SW 1271 (cell line): ENCODE measurements at places on chromosomes 13 and 19.

DNA sequence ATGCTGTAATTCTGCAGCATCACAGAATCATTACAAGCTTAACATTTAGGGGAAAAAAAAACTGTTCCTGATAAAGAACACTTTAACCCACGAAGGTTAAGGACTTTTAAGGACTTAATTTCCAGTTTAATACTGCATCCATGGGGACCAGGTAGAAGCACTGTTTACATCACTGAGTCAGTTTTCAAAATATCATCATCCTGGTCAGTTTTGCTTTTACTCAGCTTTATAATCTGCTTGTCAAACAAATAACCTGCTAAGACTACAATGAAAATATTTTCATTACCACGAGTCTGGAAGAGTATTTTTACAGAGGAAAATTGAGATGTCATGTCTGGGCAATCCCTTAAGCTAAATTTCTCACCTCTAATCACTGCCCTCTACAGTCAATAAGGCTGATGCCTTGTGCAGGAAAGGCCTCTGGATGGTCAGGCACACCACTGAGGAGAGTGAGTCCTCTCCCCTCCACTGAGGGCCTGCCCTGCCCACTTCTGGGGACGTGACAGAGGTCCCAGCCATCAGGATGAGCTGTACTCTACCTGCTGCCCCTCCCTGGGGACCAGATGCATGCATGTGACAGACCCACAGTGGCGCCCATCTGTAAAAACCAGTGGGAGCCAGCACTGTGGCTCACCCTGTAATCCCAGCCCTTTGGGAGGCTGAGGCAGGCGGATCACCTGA lies 31.0 kb downstream of the FOXO1 start:
- DNase-seq, result no peak

GRCh38 chr13:26872525-26873385 lies 112.2 kb upstream of the GPR12 start:
- peak; percentile 18 for DNase-seq

- no peak for DNase-seq
Measured at GRCh38 chr13:73870036-73870741, 264.0 kb downstream of the KLF12 start.

- DNase-seq, result no peak
Measured at GRCh38 chr13:27389891-27390290, 34.5 kb upstream of the GTF3A start.

DNA sequence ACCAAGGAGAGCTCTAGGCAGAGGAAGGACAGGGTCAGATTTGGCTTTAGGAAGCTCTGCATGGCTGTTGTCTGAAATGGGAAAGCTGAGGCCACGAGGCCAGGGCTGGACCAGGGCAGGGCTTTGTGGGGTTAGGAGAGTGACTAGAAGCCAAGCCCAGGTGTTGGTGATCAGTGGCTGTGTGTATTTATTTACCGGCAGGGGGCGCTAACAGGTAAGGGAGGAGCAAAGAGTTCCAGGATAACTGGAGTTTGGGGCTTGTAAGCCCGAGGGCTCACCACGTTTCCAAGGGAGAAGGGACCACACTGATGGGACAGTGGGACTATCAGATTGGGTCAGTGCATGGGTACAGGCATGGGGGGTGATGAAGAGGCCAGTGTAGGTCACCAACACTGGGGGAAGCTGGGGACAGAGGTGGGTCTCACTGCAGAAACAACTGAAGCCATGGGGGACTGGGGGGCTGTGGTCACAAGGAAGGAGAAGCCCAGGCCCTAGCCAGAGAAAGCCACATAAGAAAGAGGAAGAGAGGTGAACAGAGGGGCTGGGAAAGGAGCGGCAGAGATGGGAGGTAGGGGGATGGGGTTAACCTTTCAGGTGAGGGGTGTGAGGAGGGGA lies 3.9 kb downstream of the TMEM147 start:
- peak; percentile 35 for DNase-seq

DNA sequence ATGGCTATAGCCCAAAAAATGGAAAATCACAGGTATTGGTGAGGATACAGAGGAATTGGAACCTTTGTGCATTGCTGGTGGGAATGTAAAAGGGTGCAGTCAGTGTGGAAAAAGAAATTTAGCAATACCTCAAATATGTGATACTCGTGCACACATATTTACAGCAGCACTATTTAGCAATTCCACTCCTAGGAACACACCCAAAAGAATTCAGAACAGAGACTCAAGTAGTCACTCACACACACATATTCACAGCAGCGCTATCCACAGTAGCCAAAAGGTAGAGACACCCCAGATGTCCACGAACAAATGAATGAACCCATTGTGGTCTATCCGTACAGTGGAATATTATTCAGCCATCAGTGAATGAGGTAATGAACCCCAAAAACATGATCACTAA lies 114.0 kb downstream of the COL4A2 start:
- DNase-seq, result no peak

- no peak for DNase-seq
Measured at GRCh38 chr13:112065867-112066623, 904 bp upstream of the SOX1 start.

DNA sequence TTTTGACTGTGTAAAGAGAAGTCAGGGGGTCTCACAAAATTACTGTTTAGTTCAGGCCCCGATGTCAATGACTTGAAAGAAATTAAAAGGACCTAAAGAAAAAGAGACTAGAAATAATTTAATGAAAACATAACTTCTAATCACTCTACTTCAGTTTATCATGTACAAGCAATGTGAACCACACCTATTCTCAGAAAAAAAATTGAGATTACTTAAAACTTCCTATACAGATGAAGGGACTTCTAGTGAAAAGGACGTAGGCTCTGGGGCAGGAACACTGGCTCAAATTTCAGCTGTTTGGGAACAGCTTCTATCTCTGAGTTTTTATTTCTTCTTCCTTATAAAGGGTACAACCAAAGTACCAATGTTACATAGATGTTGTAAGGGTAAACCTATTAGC lies 38.0 kb downstream of the TPT1 start:
- DNase-seq, result no peak

DNA sequence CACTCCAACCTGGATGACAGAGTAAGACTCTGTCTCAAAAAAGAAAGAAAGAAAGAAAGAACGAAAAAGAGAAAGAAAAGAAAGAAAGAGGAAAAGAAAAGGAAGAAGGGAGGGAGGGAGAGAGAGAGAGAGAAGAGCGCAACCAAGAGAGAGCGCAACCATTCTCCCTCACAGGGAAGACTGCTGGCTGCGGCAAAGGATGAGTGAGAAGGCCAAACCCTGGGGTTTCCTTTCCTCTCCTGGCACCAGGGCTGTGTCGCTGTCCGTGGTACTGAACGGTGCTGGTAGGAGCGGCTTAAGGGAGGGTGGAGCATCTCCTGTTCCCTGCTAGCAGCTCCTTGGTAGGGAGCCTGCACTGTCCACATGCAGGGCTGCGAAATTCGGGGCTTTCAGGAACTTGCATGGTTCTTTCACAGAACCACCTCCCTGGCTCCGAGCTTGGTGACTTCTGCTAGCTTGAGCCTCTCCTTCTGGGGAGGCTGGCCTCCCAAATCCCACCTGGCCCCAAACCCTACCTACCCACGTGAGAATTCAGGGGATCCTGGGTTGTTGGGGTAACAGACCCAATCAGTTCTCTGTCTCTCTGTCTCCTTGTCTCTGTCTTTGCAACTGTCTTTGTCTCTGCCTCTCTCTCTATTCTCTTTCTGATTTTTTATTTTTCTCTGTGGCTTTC lies 51.1 kb upstream of the ZNRF4 start:
- peak; percentile 48 for DNase-seq

DNA sequence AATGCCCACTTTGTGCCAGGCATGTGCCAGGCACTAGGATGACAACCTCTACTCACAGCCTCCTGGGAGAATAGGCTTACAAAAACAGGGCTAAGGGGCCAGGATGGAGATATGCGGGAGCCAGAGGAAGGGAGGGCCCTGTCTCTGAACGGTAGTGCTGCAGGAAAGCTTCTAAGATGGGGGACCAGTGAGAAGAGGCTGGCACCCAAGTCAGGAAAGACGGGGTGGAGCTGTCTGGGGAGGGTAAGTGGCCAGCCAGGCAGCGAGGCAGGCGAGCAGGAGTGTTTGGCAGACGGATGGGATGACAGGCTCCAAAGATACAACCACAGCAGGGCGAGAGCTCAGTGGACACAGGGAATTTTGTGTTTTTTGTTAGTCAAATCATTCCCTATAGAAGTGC lies 44.7 kb upstream of the GPI start:
- no peak for DNase-seq

DNA sequence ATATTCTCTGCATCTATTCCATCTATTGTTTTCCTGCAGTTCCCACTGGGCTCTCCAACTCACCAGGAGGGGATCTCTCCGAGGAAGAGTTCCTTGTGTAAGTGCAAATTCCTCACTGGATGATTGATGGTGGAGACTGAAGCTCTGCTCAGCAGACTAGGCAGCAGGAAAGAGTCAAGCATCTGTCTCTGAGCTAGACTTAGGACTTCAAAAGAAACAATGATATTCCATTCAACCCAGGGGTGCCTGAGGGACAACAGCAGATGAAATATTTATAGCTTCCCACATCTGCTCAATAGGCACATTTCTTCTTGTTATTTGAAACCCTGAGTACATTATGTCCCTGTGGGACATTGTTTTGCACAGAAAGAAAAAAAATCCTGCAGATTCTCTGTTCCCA lies at the start of the genes OR7A5 and OR7C1:
Gene OR7A5 (minus strand): TSS at position 175 of the 400 bp plus-strand sequence. CDS start 6,944 bp downstream, outside the sequence.
Gene OR7C1 (minus strand): TSS at position 175 of the 400 bp plus-strand sequence. CDS start 35,049 bp downstream, outside the sequence.
- DNase-seq, result no peak

- DNase-seq, result no peak
Measured at GRCh38 chr13:47317356-47317755, 420.5 kb upstream of the HTR2A start.

DNA sequence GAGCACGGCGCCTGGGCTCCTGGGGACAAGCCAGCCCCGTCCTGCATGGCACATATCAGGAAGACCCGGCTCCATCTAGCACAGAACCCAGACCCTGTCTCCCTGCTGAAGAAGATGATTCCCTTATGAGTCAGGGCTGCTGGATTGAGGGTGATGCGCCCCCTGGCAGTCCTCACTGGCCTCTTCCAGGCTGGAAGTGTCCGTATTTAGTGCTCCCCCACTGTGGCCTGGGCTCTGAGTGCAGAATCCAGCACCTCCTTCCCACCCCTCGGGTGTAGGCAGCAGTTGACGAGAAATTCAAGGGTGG lies 14.9 kb downstream of the COMP start:
- DNase-seq, result no peak

DNA sequence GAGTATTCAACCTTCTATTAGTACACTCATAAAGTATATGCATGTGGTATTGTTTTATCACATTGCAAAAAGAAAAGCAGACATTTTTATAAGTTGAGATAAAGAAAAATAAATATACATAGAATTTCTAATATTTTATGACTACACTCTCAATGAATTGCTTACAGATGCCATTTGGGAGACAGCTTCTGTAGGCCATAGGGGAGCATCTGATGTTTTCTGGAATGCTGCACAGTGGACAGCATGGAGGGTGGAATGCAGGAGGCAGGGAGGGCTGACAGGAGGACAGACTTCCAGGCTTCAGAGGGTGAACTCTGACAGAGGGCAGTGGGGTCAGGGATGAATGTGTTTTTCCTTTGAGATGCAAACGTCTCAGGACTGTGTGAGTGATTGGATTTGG lies 45.8 kb downstream of the MIPEP start:
- no peak for DNase-seq

DNA sequence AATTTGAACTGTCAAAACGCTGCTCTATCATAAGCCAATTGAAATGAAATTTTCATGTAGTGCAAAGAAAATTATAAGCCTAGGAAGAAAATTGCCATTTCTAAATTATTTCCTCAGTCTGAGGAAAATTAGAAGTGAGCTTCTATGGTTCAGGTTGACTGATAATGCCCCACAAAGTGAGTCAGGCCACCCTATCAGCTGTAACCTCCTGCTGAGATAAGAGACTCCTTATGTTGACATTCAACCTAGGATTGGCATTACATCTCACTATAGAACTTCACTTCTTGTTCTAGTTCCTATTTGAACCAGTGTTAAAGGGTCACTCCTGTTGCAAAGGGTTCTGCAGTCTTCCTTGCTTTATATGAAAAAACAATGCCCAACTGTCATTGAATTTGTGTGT lies 32.6 kb upstream of the RFC3 start:
- DNase-seq, result no peak

- DNase-seq, result no peak
Measured at GRCh38 chr19:53621885-53622740, 9.7 kb upstream of the DPRX start.

- DNase-seq, result no peak
Measured at GRCh38 chr13:38713046-38713445, 26.2 kb downstream of the FREM2 start.

GRCh38 chr13:73767191-73767741 lies 366.9 kb downstream of the KLF12 start:
- DNase-seq, result no peak

GRCh38 chr19:13795595-13796300 lies 505 bp downstream of the ZSWIM4 start:
- DNase-seq, result no peak

DNA sequence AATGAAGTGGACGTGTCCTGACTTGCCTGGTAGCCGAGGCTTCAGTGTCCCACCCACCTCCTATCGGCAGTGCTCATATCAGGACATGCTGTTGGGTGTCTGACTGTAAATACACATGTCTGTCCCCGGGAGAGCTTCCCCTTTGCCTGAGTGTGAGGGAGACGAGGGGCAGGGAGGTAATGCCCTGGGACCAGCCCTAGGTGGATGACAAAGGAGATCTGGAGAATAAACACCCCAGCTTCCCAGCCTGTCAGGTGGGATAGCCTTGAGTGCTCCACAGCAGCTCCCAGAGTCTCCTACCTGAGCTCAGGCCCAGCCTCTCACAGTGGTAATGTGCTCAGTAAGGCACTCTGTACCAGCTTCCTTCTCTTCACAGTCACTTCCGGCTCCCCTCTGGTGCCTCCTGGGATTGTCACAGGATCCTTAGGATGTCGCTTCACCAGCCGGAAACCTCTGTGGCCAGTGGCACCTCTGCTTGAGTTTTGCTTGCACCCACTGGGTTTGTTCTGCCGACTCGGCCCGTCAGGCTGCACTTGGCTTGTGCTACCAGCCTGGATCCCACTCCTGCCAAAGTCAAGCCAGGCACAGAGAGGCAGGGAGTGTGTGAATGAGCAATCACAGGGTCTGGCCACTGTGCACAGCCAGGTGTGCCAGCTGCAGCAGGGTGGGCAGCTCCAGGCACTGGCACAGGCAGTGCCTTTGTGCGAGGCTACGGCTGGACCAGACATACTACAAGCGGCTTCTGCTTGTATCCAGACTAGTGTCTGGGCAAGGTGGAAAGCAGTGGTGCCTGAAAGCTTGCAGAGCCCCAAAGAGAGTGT lies 54.4 kb upstream of the RGCC start:
- DNase-seq, result no peak

DNA sequence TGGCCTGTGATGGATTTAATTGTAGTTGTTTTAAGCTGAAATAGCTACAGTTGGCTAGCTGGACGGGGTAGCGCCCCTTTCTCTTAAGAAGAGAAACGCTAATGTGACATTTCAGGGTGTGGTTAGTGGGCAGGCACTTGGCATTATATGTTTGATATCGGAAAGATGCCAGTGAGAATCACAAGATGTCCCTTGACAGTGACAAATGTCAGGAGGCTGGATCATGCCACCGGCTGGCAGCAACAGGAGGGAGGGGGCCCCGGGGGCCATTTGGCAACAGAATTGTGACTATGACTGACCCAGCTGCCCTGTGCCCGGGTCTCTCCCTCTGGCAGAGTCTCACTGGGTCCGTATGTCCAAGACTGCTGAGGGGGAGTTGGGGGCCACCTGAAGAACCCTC lies 4.7 kb downstream of the DCAF15 start:
- DNase-seq, result no peak
